ENCODE measurements at places on chromosomes 6 and 20.
A peak's percentile ranks its signal among the peaks of the same experiment; 100 is the strongest.

GRCh38 chr6:149876241-149876933 is 12.2 kb upstream of the LRP11 start:
- no peak for DNase-seq

DNA sequence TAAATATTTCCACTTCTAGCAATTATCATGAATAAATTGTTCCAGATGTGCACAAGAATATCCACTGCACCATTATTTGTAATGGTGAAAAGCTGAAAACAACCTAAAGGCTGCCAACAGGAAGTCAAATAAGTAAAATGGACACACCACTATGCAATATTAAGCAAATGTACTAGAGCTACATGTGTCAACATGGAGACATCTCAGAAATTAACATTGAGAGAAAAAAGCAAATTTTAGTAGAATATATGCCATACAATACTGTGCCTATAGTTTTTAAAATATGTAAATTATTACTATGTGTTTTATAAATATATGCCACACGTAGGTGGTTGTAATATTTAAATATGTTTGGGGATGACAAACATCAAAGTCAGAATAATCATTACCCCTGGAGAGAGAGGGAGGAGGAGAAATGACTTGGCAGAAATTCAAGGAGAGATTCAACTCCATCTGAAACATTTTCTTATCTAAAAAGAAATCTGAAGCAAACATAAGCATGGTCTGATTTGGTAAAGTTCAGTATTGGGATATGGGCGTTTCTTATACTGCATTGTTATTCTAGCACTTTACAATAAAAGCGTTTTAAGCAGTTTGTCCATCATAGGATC is 475.5 kb downstream of the QKI start:
- DNase-seq = no peak

- DNase-seq = no peak
These were observed 46.9 kb downstream of the HLA-A start for GRCh38 chr6:29989211-29989610.

- DNase-seq = no peak
These were observed 115.4 kb downstream of the OPN5 start for GRCh38 chr6:47897247-47897646.

DNA sequence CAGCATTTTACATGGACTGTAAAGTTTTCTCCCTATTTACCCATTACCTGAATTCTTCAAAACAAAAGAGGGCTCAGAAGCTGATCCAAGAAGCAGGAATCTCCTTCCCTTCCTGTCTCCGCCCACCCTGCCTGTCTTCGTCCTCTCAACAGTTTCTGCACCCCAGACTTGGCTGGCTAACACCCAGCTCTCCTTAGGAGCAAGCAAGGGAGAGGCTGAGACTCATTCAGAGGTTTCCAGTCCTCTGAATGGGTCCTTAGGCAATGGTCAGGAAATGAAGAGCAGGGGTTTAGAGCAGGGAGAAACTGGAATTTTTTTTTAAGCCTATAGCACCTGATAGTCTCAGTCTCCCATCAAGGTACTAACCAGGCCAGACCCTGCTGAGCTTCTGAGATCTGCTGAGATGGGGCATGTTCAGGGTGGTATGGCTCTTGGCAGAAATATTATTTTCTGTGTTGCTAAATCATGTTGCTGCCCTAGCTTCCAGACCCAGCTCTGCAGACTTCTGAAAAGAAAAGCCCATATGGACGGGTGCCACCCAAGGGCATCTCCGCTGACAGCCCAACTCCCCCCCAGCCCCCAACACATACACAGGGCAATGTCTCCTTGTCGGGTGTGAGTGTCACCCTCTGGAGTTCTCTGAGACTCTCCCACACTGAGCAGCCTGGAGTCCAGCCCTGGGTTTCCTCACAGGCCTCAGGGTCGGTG is 74.6 kb upstream of the CD93 start:
- peak; percentile 24 for DNase-seq

DNA sequence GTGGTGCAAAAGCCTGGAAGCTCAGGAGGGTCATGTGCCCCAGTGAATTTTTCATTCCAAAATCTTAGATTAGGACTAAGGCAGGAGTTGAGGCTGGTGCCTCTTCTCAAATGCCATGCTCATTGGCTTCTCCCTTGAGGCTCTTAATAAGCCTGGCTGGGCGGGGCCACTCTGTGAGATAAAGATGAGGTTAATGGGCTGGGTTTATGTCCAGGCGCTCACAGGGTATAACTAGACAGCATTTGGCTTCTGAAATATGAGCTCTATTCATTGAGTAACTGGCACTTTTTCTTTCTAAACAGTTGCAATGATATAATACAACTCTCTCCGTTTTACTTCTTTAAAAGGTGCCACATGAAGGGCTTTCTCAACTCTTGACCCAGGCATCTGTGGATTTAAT is 156.3 kb downstream of the SCML4 start:
- no peak for DNase-seq

DNA sequence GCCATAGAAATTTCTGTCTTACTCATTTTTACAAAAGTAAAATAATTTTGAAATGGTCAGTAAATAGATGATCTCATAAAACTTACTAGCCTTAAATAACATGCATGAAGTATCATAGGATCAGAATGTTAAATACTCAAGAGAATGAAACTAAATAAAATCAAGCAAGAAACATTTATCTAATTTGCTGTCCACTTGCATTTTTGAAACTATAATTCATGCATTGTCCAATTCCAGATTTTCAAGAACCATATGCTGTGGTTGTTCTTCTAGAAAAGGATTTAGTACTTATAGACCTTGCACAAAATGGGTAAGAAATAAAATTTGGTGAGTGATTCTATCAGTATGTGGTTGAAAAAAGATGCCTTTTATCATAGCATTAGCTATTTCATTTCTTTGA is 107.0 kb downstream of the STXBP5 start:
- DNase-seq = no peak

GRCh38 chr20:63930971-63931553 is 25.2 kb downstream of the UCKL1 start:
- DNase-seq = no peak

Data from AG08396 (cell line).